Hippocampal formation (tissue), 2 donors: ENCODE measurements at places on chromosomes 1 and 21.

DNA sequence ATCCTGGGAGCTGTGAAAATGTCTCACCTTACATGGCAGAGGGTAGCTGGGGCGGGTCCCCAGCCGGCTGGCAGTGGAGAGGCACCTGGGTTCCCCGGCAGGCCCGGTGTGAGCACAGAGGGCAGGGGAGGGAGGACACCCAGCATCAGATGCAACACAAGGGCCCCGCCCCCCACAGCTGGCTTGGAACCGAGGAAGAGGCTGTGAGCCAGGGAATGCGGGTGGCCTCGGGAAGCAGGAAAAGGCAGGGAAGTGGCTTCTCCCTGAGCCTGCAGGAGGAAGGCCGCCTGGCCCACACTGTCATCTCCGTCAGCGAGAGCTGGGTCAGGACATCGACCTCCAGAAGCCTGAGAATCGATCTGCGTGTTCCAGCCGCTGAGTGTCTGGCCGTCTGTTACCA is 87.3 kb downstream of the SIK1 start:
- no peak for DNase-seq

GRCh38 chr1:156497078-156497742 is 3.4 kb downstream of the MEF2D start:
- no peak for DNase-seq

GRCh38 chr1:218048828-218049420 is 236.2 kb upstream of the RRP15 start:
- DNase-seq = no peak

DNA sequence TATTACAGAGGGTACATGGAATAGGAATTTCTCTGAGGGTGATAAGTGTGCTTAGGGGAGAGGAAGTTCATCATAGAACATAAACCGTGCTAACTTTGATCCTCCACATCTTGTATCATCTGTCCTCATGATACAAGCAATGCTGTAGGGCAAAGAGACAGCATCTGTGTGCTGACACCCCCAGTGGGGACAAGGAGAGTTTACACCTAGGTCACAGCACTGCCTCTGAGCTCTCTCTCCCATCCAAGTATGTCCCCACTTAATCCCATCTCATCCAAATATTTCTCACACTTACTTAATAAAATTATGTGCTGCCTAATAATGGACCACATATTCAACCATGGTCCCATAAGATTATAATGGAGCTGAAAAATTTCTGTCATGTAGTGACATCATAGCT is 4.3 kb upstream of the TEDDM1 start:
- DNase-seq = no peak

DNA sequence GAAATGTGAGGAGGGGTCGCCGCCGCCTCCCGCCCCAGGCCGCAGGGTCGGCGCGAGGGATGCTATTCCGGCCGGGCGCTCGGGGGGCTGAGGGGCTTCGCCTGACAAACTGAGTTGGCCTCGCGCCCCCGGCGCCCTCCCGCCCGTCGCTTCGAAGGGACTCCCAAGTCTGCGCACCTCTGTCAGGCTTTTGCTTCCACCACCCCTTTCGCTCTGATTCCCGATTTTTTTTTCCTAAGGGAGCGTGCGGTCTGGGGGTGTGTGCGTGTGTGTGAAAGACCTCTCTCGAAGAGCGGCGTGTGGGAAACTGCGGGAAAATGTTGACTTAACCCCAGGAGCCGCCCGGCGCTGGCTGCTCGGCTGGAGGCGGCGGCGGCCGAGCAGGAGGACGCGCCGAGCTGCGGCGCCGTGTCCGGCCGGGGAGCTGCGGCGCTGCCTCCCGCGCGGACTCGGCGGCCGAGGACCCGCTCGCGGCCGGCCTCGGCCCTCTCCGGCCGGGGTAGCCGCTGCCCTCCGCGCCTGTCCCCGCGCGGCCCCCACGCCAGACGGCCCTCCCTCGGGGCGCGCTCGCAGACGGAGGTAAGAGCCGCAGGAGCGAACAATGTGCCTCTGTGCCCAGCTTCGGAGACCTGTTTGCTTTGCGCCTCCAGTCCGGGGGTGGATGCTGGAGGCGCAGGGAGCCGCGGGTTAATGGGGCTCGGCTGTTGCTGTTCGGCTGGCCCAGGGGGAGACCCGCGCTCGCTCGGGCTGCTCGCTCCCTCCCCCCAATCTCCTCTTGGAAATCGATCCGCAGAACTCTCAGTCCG is 1.1 kb downstream of the ADGRL2 start:
- DNase-seq = no peak

DNA sequence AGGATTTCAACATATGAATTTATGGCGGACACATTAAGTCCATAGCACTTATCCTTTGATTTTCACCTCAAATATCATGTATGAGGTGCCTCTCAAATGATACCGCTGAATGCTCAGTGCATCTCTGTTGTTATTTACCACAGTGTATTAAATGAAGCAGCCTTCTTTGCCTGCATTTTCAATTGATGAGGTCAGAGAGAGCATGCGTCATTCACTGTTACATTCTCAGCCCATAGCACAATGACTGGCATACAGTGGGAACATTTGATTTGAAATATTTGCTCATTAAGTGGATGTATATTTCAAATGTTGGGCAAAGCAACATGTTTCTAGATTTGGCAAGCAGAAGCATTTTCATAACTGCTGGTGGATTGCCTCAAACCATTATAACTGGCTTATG is 45.7 kb downstream of the LRRC7 start:
- no peak for DNase-seq

- no peak for DNase-seq
These were observed 21.7 kb upstream of the TUT4 start for GRCh38 chr1:52574594-52574993.

DNA sequence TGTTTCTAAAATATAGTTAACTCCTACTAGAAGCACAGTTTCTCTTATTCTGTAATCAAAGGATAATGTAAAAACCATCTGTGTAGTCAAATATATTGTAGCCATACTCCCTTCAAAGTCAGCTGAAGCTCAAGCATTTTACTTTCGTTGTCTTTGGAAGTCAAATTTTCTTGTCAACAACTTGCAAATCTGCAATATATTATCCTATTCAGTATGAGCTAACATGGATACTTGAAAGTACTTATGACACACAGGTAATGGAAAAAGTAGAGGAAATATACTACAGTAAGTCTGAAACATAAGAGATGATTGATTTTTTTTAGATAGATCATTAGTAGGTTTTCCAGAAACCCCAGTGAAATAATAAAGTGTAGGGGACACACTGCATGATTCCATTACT is 121.5 kb downstream of the COL24A1 start:
- DNase-seq = no peak
